Cortex of kidney (tissue), 1 donor: ENCODE measurements at places on chromosomes 4 and X.

GRCh38 chrX:110407910-110408545 is 49.4 kb downstream of the RTL9 start:
- no peak for DNase-seq

DNA sequence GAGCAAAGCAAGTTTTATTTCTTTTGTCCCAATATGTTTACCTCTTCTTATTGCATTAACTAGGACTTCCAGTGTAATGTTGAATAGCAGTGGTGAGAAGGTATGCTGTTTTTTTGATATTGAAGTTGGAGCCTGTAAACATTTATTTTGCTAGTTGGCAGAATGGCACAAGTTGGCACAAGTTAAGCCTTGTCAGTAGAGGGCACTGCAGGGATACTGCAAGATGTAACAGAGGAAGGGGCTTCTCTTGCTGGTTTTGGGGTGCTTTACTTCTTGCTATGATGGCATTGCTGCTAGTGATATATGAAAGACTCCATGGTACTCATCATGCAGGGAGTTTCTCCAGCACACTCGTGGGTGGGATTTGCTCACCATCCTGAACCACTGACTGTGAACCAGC is 327.3 kb upstream of the ARX start:
- no peak for DNase-seq

- no peak for DNase-seq
These were observed 177.8 kb upstream of the HAND2 start for GRCh38 chr4:173707658-173708419.

DNA sequence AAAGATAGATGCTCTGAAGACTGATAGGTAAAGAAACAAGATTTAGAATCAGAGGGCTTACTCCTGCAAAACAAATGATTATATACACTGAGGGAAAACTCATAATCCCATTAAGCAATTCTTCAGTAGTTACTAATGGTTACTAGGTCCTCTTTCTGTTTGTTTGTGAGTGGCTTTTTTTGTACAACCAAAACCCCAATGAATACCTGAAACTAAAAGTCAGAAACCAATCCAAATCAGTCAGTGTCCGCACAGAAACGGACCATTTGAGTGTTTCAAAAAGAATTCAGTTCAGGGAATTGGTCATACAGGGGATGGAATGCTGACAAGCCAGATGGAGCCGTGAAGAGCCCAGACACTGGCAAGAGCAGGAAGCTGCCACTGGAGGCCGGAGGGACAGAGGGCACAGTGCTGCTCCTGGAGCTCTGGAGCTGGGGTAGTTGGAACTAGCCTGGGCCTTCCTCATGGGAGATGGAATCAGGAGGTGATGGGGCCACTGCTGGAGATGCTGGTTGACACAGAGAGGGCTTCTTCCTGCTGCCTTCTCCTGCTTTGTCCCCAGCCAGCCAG is 31.9 kb downstream of the SETD7 start:
- DNase-seq, result no peak

DNA sequence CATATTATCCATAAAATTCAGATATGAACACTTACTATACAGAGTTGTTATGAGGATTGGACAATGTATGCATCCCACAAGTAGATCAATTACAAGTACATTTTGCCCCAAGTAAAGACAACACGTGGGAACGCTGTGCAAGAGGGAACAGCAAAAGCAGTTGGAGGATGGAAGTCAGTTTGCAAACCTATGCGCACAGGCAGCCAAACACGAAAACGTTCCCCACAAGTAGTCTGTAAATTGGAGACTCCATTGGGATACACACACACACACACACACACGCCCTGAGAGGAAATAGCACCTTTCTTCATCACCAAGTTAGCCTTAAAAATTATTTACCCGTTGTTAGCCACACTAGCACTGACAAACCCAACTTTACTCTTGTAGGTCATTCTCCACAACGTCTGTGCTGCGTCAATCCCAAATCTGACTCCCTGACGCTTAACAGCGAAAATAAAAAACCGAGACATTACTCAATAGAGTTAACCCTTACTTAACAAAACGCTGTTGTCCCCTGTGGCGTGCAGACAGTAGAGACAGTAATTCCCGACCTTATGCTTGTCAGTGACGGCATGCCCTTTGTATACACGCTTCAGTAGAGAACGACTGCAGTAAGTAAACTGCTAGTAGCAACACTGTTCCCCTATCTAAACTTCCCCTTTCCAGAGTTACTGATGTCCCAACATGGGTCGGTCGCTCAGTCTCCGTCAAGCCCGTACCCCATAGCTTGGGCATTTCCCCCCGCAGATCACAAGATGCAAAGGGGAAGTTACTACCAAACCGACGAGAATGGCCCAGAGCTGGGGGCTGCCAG is 730 bp downstream of the MANBA start:
- no peak for DNase-seq
